ENCODE measurements at places on chromosomes 13 and 19.

- no peak for DNase-seq
These were observed 20.4 kb downstream of the NOSIP start for GRCh38 chr19:49559928-49560327.

GRCh38 chr13:40187324-40187795 lies 479.1 kb downstream of the FOXO1 start:
- no peak for DNase-seq

DNA sequence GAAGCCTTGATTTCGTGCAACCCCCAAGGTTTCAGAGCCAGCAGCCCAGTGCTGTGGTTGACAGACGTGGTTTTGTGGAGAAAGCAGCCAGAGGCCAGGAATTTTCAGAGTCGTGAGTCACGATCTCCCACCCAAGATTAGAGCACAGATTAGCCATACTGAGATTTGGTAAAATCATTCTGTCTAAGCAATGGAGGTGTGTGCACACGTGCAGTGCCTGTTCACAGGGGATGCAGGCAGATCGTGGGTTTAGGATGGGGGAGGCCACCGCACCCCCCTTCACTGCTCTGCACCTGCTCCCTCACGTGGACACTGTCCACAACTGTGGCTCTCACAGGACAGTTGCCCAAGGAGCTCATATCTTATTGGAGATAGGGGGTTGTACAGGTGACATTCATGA lies 46.6 kb upstream of the GPR183 start:
- no peak for DNase-seq

- DNase-seq: no peak
These were observed 55.1 kb upstream of the CLDN10 start for GRCh38 chr13:95497381-95497807.

GRCh38 chr13:28171266-28171665 lies 32.9 kb downstream of the PAN3 start:
- no peak for DNase-seq

GRCh38 chr19:35063940-35064818 lies 22.7 kb downstream of the HPN start:
- peak; percentile 51 for DNase-seq

GRCh38 chr13:97116754-97117153 lies 105.4 kb upstream of the MBNL2 start:
- no peak for DNase-seq

Measured in suppressor macrophage treated with lipopolysaccharide for 1 hour (primary cell).